ENCODE measurements at places on chromosomes 1 and 21.

DNA sequence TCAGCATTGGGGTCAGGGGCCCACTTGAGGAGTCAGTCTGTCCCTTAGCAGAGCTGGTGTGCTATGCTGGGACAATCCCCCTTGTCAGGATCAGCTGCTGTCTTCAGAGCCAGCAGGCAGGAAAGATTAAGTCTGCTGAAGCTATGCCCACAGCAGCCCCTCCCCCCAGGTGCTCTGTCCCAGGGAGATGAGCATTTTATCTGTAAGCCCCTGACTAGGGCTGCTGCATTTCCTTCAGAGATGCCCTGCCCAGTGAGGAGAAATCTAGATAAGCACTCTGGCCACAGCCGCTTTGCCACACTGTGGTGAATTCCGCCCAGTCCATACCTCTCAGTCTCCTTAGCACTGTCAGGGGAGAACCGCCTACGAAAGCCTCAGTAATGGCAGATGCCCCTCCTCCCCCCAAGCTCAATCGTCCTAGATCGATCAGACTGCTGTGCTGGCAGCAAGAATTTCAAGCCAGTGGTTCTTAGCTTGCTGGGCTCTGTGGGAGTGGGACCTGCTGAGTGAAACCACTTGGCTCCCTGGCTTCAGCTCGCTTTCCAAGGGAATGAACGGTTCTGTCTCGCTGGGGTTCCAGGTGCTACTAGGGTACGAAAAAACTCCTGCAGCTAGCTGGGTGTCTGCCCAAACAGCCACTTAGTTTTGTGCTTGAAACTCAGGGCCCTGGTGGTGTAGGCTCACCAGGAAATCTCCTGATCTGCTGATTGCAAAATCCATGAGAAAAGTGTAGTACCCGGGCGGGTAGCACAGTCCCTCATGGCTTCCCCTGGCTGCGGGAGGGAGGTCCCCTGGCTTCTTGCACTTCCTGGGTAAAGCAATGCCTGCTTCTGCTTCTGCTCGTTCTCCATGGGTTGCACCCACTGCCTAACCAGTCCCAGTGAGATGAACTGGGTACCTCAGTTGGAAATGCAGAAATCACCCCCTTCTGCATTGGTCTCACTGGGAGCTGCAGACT is 25.1 kb upstream of the TP53BP2 start:
- no peaks in the 10 kb centered on the region for H3K4me1 ChIP-seq
- H3K4me3 ChIP-seq = no peak overlapping the region
- no peak for DNase-seq
- H3K27ac ChIP-seq = no peak overlapping the region

- no peaks in the 10 kb centered on the region for H3K27me3 ChIP-seq
- no peaks in the 10 kb centered on the region for H3K36me3 ChIP-seq
- no peaks in the 10 kb centered on the region for H3K4me1 ChIP-seq
- H3K27ac ChIP-seq = no peak overlapping the region
- DNase-seq = no peak
Measured at GRCh38 chr1:164608651-164609057, 49.7 kb downstream of the PBX1 start.

- peaks cover 48% of the 10 kb centered on the region for H3K4me1 ChIP-seq
- H3K4me3 ChIP-seq = peak overlapping the region; percentile 63
- H3K36me3 ChIP-seq = no peaks in the 10 kb centered on the region
- no peak for DNase-seq
Measured at GRCh38 chr1:76266762-76267161, 192.2 kb downstream of the ST6GALNAC3 start.

- H3K4me1 ChIP-seq = no peaks in the 10 kb centered on the region
- no peak overlapping the region for H3K27ac ChIP-seq
- no peaks in the 10 kb centered on the region for H3K36me3 ChIP-seq
- no peak overlapping the region for H3K4me3 ChIP-seq
- no peaks in the 10 kb centered on the region for H3K27me3 ChIP-seq
- no peak for DNase-seq
Measured at GRCh38 chr1:176789571-176790090, 326.7 kb downstream of the PAPPA2 start.

DNA sequence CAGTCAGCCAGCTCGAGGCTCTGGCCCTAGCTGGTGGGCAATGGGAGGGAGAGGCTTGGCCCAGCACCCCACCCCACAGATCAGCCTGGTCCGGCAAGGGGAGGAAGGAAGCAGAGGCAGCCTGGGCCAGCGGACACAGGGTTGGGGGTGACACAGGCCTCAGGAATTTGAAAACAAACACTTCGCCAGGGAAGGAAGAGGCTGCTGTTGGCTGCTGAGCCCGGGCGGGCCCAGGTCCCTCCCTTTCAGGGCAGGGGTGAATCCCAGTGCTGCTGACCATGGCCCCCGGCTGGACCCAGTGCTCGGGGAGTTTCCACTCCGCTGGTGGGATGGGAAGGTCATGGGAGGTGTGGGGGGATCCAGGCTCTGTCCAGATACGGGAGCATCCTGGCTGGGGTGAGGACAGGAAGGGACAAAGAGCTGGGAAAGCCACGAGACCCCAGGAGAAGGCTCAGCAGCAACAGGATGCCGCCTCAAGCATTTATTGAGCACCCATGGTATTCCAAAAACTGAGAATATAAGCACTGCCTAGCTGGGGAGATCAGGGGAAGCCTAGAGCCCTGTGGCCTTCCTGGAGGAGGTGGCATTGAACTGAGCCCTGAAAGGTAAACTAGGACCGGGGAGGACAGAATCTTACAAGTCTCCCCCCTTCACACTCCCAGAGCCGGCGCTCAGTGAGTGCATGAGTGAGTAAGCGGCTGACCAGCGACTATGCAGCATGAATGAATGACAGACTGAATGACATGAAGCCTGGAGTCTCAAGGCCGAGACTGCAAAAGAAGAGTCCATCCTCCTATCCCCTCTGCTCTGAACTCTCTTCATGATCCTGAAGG is 26.2 kb upstream of the EPHA2 start:
- no peaks in the 10 kb centered on the region for H3K4me1 ChIP-seq
- DNase-seq = no peak
- no peaks in the 10 kb centered on the region for H3K36me3 ChIP-seq
- H3K27ac ChIP-seq = no peak overlapping the region
- H3K27me3 ChIP-seq = no peaks in the 10 kb centered on the region

DNA sequence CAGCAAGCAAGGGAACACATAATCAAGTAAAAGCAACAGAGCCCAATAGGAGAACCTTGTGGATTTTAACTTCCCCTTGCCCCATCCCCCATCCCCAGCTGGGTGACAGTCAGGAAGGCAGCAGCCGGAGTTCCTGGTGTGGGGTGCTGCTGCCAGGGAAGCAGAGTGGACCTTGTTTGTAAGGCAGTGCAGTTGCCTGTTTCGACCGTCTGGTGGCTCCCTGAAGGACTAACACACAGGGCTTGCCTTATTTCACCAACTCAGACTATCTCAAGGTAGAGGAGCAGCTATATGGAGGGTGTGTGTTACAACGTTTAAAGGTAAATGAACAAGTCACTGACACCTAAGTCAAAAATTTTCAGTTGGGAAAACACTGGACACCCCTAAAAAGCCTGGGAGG is 6.6 kb downstream of the KRTAP10-8 start:
- H3K27me3 ChIP-seq = no peaks in the 10 kb centered on the region
- peak overlapping the region; percentile 73 for H3K27ac ChIP-seq
- peak overlapping the region; percentile 62 for H3K4me3 ChIP-seq
- peaks cover 9% of the 10 kb centered on the region for H3K4me1 ChIP-seq

- no peak for DNase-seq
- H3K4me3 ChIP-seq = no peak overlapping the region
- no peaks in the 10 kb centered on the region for H3K36me3 ChIP-seq
- H3K27me3 ChIP-seq = no peaks in the 10 kb centered on the region
- no peak overlapping the region for H3K27ac ChIP-seq
Measured at GRCh38 chr1:214072426-214073157, 84.8 kb downstream of the PROX1 start.

All from T-helper 2 cell treated with Interferon-gamma antibody and Interleukin-4, amounts not matched to agents 5 μg/mL and 100 μg/mL, for 36 hours (primary cell).